ENCODE measurements at places on chromosomes 2 and 18.

DNA sequence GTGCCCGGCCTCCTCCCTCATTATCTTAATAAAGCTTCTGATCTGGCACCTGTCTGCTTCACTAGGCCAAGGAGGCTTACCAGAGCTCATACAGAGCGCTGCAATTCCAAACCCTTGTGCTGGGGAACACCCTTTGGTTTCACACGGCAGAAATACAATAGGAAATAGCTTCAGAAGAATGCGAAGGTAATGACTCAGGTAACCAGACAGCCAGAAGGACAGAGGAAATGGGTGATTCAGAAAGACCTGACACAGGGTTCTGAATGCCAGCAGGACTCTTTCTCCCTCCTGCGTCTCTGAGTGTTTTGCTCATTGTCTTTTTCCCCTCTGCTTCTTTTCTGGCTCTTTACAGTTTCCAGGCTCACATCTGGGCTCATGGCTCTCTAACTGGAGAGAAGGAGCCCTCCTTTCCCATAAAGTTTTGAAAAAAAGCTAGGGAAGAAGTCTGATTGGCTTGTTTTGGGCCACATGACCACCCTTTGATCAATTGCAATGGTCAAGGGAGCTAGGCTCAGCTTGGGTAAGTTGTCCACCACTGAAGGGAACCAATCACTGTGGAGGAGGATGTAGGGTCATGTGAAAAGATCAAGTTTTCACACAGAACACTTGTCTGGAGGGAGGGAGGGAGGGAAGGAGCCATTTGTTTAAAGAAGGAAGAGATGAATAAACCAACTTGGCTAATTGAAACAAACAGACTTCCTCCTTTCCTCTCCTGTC is 90.5 kb upstream of the UPP2 start:
- DNase-seq, result no peak

DNA sequence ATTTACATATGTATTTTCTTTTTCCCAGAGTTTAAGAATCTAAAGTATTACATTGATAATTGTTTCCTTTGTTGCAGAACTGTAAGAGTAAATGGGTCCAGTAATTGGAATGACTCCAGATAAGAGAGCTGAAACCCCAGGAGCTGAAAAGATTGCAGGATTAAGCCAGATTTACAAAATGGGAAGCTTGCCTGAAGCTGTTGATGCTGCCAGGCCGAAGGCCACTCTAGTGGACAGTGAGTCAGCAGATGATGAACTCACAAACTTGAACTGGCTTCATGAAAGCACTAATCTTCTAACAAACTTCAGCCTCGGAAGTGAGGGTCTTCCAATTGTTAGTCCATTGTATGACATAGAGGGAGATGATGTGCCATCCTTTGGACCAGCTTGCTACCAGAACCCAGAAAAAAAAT is 183.8 kb upstream of the STON1 start:
- peak; percentile 61 for DNase-seq

GRCh38 chr2:233379441-233379840 is 25.1 kb downstream of the DGKD start:
- no peak for DNase-seq

DNA sequence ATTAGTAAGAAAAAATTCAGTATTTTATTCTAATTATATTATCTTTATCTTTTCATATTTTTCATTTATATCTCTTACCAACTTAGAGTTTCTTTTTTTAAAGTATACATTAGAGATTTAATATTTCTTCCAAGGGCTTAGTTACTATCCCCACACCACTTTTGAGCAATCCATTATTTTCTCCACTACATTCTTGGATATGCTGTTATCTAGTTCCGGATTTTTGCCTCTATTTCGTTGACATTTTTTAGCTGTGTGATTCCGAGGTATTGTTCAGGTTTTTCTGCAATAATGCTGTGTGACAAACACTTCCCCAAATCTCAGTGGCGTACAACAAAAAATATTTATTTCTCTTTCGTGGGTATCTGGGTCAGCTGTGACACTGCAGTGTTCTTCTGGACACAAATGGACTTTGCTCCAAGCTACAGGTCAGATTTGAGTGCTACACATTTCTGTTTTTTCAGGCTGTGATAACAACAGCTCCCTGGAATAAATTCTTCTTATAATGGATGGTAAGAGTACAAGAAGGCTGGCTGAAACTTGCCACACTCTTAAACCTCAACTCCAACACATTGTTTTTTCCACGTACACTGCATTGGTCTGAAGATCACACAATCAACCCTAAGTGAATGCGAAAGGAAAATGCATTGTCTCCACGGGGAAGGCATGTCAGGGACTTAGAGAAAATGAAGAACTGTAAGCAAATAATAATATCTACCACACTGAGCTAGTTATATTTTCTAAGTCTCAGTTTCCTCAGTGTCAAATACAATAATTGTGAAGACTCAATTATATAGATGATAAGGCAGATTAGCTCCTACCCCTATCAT is 50.9 kb upstream of the PSMD14 start:
- no peak for DNase-seq

- no peak for DNase-seq
These were observed 18.0 kb downstream of the C2orf74 start for GRCh38 chr2:61179701-61180639.

GRCh38 chr2:6212491-6212890 is 520.3 kb downstream of the SOX11 start:
- no peak for DNase-seq

GRCh38 chr2:118992740-118993391 is 50.9 kb downstream of the MARCO start:
- DNase-seq, result no peak

GRCh38 chr2:114237331-114237730 is 205.1 kb upstream of the DPP10 start:
- DNase-seq, result no peak

DNA sequence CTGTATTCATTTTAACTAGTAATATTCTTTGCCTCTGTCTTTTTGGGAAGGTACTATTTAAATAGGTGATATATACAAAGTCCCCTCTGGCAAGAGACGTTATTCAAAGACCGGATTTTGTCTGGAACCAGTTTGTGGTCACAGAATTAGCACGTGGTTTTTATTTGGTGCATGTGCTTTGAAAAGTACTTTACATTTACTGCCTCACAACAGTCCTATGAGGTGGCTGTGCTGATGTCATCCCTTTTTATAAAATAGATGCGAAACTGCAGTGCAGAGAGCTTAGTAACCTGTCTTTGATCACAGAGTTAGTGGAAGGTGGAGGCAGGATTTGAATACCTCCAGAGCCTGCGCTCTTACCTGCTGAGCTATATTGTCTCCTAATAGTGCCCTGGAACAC is 4.0 kb downstream of the LPIN1 start:
- DNase-seq, result no peak

DNA sequence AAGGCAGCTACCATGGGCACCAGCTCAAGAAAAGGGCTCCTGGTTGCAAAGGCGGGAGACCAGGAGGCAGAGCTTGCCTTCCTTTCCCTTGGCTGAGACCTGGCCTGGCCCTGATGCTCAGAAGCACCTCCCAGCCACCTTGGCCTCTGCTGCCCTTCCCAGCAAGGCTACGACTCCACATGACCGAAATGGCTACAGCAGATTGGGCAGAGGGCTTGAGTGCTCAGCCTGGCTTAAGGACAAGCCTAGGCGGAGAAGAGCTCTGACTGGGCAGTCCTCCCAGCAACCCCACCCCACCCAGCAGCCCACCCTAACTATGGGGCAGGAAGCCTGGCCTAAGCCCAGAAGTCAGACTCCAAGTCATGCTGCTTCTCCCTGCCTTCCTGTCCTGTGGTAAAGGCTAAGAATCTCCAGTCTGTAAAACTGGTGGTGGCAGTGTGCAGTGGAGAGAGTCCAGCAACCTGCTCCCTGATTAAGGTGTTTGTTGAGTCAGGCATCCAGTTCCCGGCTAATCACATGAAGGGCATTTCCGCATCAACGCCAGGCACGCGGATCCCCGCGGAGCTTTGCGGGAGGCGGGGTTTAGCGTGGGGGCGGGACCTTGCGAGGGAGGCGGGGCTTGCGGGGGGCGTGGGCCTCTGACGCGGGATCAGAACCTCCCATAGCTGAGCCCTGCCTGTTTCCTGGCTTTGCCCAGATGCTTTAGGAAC is 256.0 kb downstream of the BCL11A start:
- no peak for DNase-seq

DNA sequence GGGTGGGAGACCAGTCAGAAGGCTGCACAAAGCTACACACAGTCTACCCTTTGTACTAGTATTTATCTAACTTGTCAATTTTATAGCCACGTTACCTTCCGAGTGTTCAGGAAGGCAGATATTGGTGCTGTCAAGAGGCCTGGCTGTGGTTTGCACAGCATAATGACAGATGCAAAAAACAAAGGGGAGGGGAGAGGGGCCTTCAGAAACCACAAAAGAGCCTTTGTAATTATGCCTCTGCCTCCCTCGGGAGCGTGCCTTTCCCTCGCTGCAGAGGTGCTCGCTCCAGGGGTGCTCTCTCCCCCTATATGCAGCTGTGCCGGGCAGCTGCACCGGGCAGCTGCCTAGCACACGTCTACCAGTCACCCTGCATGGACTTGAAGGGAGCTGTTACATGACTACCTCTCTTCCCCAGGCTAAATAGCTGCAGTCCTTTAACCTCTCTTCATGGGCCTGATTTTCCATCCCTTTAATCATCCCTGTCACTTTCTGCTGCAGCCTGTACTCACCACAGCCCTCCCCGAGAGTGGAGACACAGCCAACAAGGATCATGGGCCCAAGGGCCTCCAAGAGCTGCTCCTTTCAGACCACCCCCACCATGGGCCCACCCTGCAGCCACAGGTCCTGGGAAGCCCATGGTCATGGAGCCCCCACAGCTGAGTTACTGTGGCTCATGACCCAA is 168.4 kb upstream of the PKDCC start:
- DNase-seq, result no peak

DNA sequence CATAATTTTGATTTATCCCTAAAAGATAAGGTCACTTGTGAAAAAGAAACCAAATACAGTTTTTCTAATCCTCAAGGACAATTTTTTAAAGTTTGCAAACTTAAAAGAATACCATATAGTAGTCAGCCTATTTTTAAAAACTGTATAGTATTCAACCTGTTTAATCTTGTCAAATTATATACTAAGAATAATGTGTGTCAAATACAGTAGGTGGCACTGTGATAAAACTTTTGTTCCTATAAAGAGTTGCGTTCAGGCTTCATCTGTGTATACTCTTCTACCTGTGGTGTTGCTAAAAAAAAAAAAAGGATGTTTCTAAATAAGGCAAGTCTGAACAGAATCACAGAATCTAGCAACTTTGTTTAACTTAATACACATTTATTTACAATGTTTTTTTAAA is 68.6 kb downstream of the CCDC138 start:
- DNase-seq, result no peak

DNA sequence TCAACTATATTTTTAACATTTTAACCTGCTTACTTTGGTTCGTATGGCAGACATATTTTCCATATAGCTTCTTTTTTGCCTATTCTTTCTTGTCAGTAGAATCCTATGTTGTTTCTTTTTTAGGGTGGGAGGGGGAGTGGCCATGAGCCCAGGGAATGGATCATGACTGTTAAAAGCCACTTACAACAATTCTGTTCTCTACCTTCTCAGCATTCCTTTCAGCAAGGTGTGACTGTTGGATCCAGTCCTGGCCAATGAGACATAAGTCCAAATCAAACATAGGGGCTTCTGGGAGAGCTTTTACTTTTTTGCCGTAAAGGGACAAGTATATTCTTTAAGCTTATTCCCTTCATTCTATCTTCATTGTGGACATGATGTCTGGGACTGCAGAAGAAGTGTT is 25.0 kb upstream of the DNAH6 start:
- DNase-seq, result no peak

GRCh38 chr2:184875212-184875611 is 276.9 kb downstream of the ZNF804A start:
- no peak for DNase-seq

Data from cerebellar nuclear complex (tissue), 1 donor.